Stomach (tissue), 19 donors: ENCODE measurements at places on chromosomes 4 and X. TPM values are rescaled to one million over a fixed set of nuclear protein-coding genes. Genes with fewer than 3 reads are reported as not detected.

GRCh38 chr4:30832639-30833038, 112.5 kb downstream of the PCDH7 start:
- H3K4me3 ChIP-seq: no peak overlapping the region
- no peak for DNase-seq

GRCh38 chrX:94831364-94831763, 1157.4 kb downstream of the FAM133A start:
- no peaks in the 10 kb centered on the region for H3K27me3 ChIP-seq
- H3K4me1 ChIP-seq: no peaks in the 10 kb centered on the region
- no peaks in the 10 kb centered on the region for H3K36me3 ChIP-seq
- DNase-seq: no peak
- no peak overlapping the region for H3K4me3 ChIP-seq
- H3K27ac ChIP-seq: no peak overlapping the region

GRCh38 chr4:140078366-140078765, 75.6 kb downstream of the MAML3 start:
- no peak overlapping the region for H3K27ac ChIP-seq
- no peaks in the 10 kb centered on the region for H3K36me3 ChIP-seq
- H3K4me3 ChIP-seq: no peak overlapping the region
- no peak for DNase-seq

- no peaks in the 10 kb centered on the region for H3K27me3 ChIP-seq
- no peak overlapping the region for H3K27ac ChIP-seq
- peak; percentile 36 for DNase-seq
- no peak overlapping the region for H3K4me3 ChIP-seq
- H3K36me3 ChIP-seq: no peaks in the 10 kb centered on the region
Observed at GRCh38 chr4:116243431-116243830, 841.9 kb downstream of the TRAM1L1 start.

GRCh38 chr4:137700072-137700471, 167.8 kb upstream of the PCDH18 start:
- H3K4me3 ChIP-seq: no peak overlapping the region
- peaks cover 13% of the 10 kb centered on the region for H3K4me1 ChIP-seq
- DNase-seq: no peak

GRCh38 chrX:78024349-78025059, 55.1 kb upstream of the PGAM4 start:
- H3K4me3 ChIP-seq: no peak overlapping the region
- no peaks in the 10 kb centered on the region for H3K36me3 ChIP-seq
- peak overlapping the region; percentile 50 for H3K27ac ChIP-seq
- DNase-seq: peak; percentile 22

DNA sequence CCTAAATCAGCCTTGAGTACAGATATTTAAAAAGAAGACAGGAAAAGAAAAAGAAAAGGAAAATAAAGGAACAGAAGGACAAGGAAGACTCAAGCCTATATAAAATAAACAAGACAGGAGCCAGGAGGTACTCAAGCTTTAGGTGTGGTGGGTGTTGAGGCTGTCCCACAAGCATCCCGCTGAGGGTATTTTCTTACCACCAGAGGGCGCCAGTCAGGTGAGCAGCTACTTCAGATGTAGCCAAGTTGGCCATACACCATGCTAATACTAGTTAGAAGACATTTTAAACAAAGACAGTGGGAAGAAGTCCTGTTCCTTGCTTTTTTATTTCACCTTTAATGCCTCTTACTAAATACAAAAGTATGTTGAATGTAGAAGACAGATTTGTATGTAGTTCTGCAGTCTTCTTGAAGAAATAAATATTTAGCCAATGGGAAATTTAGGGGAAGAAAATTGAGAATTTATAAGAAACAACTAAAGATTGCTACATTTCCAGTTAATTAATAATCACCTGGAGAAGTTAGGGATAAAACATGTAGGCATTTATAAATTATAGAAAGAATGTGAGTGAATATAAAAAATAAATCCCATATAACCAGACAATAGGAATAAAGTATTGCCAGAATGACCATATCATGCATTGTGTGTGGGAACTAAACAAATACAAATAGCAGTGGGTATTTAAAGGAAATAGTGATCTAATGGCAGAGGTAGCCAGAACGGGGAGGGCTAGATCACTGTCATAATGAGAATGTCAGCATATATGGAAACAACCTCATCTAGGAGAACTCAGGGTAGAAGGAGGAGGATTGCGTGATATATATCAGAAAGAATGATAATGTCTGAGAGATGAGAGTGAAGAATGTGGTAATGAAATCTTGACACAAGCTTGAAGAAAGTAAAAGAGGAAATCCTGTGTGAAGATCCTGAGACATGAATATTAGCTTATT, 71.0 kb downstream of the MTHFD2L start:
- DNase-seq: peak; percentile 79
- H3K4me3 ChIP-seq: no peak overlapping the region

GRCh38 chr4:98939438-98939837, 10.5 kb upstream of the EIF4E start:
- no peak overlapping the region for H3K4me3 ChIP-seq
- H3K27ac ChIP-seq: no peak overlapping the region
- no peaks in the 10 kb centered on the region for H3K4me1 ChIP-seq
- no peaks in the 10 kb centered on the region for H3K27me3 ChIP-seq

- H3K4me3 ChIP-seq: no peak overlapping the region
- peaks cover 4% of the 10 kb centered on the region for H3K36me3 ChIP-seq
- H3K27ac ChIP-seq: no peak overlapping the region
- no peaks in the 10 kb centered on the region for H3K4me1 ChIP-seq
- no peak for DNase-seq
Observed at GRCh38 chr4:99861120-99861905, 32.9 kb downstream of the LAMTOR3 start.

DNA sequence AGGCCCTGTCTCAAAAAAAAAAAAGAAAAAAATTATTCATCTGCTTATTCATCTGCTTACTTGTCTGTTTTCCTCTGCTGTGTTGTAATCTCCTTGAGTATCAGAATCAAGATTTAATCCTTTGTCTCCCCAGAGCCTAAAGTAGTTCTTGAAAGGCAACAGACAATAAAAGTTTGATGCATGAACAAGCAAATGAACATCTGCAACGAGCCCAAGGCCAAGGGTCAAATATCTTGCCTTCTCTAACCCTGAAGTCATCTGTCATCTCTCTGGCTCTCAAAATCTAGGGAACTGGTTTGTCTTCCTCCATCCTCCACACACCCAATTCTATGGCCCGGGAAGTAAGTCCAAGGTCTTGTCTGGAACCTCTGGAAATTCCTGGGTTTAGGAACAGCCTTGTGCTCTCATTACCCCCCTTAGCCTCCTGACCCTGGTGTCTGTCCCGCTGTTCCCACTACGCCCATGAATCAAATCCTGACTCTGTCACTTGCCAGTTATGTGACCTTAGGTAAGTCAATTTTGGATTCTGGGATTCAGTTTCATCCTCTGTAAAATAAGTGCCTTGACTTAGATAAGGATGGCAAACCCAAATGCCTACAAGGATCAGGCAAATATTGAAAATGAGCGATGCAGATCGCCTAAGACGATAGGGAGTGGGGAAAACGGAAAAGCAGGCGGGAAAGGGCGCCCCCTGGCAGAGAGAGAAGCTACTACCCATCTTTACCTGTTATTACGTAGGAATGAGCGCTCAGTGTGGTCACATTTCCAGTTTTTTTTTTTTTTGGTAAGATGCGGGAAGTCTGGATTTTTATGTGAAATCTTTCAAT, 102.7 kb upstream of the DHX15 start:
- H3K27ac ChIP-seq: no peak overlapping the region
- H3K4me3 ChIP-seq: no peak overlapping the region
- no peaks in the 10 kb centered on the region for H3K27me3 ChIP-seq
- peak; percentile 66 for DNase-seq

- H3K4me3 ChIP-seq: no peak overlapping the region
- no peaks in the 10 kb centered on the region for H3K4me1 ChIP-seq
- no peaks in the 10 kb centered on the region for H3K27me3 ChIP-seq
- H3K36me3 ChIP-seq: no peaks in the 10 kb centered on the region
- H3K27ac ChIP-seq: no peak overlapping the region
- DNase-seq: no peak
Observed at GRCh38 chrX:82734140-82734539, 774.0 kb upstream of the POU3F4 start.

GRCh38 chr4:183118141-183118540, 19.1 kb downstream of the WWC2 start:
- DNase-seq: no peak
- no peaks in the 10 kb centered on the region for H3K27me3 ChIP-seq
- no peaks in the 10 kb centered on the region for H3K36me3 ChIP-seq

GRCh38 chrX:55167124-55167803, 52.9 kb upstream of the PAGE5 start:
- H3K4me3 ChIP-seq: no peak overlapping the region
- H3K27ac ChIP-seq: no peak overlapping the region
- no peak for DNase-seq
- no peaks in the 10 kb centered on the region for H3K4me1 ChIP-seq
- no peaks in the 10 kb centered on the region for H3K27me3 ChIP-seq
- no peaks in the 10 kb centered on the region for H3K36me3 ChIP-seq

DNA sequence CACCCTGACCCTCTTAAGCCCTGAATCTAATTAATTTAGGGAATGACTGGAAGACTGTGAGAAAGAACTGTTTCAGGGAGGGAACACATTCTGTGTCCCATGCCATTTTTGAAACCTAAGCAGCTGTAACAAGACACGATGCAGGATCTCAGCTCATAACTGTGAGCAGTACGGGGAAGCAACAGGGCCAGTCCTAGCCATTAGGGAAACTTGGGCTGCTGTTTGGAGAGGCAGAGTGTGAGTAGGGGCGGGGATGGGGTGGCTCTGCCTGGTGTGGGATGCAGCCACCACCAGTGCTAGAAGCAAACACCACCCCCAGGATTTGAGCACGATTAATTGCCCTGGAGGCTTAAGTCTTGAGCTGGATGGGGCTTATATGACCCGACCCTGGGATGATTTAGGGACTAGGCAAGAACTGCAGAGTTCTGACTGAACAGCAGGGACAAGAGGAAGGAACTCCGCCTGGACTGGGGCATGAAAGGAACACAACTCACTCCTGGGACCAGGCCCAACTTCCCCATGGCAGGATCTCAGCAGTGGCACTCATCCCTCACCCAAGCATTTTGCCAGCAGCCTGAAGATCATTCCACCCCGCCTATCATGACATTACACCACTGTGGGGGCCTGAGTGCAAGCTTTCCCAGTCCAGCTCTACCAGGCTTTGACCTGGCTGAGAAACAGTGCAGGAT, 43.1 kb downstream of the ATRX start:
- DNase-seq: no peak
- no peaks in the 10 kb centered on the region for H3K27me3 ChIP-seq
- no peak overlapping the region for H3K27ac ChIP-seq
- H3K4me1 ChIP-seq: peaks cover 20% of the 10 kb centered on the region
- no peaks in the 10 kb centered on the region for H3K36me3 ChIP-seq
- no peak overlapping the region for H3K4me3 ChIP-seq

DNA sequence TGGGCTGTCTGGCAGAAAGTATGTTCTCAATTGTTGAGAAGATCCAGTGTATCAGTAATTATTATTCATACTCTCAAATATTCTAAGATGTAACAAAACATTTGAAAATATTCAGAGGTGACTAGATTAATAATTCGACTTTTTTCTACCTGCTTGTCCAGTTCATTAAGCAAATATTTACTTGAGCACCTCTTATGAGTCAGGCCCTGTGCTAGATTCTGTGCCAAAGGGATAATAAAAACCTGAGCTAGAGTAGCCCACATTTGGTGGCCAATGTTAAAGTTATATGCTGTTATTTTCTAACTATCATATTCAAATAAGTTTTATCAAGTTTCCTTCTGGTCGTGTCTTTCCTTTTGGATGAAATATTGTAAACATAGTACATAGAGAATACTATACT, 58.5 kb downstream of the ARHGAP10 start:
- H3K27me3 ChIP-seq: no peaks in the 10 kb centered on the region
- DNase-seq: no peak
- no peaks in the 10 kb centered on the region for H3K36me3 ChIP-seq
- no peak overlapping the region for H3K4me3 ChIP-seq

DNA sequence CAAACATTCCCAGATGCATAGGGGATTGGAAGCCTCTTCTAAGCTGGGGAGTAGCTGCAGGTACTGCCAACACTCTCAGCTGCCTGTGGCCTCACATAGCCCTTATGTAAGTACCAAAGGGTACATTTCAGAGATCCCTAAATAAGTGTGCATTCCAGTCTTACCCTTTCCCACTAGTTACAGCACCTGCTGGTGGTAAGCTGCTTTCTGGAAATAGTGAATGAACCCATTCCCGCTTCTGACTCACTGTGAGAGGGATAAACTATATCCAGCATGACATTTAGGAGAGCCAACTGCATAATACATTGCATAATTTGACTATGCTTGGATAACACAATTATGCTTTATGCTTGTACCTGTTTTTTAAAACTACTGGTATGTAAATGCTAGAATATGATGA, 149.0 kb downstream of the FAM13A start:
- no peak overlapping the region for H3K4me3 ChIP-seq
- H3K4me1 ChIP-seq: no peaks in the 10 kb centered on the region
- no peak overlapping the region for H3K27ac ChIP-seq
- DNase-seq: no peak
- H3K27me3 ChIP-seq: no peaks in the 10 kb centered on the region
- H3K36me3 ChIP-seq: peaks cover 11% of the 10 kb centered on the region

DNA sequence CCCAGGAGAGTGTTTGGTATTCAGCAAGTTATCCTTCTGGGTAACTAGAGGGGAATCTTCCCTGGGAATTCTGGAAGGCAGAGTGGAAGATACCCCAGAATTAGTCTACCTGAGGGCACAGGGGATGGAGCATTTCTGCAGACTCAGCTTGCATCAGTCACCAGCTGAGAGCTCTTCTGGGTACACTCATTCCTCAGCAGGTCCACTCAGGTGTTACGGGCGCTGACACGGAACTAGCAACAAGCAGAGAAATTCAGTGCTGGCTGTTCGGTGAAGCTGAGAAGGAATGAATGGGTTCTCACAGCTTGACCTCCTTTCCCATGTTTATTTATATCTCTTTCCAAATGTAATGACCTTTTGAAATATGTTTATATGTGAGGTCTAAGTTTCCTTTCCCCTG, 106.0 kb upstream of the PNPLA4 start:
- peaks cover 10% of the 10 kb centered on the region for H3K4me1 ChIP-seq
- no peaks in the 10 kb centered on the region for H3K27me3 ChIP-seq
- H3K36me3 ChIP-seq: no peaks in the 10 kb centered on the region
- H3K4me3 ChIP-seq: no peak overlapping the region
- no peak overlapping the region for H3K27ac ChIP-seq

DNA sequence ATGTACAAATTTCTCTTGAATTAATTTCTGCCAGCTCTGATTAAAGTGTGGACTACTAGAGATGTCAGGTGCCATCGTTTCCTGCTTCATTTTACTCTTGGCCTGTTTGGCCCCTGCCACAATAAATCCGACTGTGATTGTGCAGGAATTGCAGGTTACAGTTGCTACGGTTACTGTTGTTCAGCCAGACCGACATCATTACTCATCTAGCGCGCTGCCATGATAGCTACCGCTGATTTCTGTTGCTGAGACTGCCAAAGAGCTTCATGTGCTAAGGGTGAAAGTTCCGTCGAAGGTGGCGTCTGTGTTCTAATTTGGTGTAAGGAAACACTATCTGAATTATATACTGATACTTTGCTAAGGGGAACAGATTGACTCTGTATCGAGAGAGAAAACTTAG, 22.1 kb downstream of the SLIT2 start:
- H3K27ac ChIP-seq: no peak overlapping the region
- DNase-seq: peak; percentile 54
- no peaks in the 10 kb centered on the region for H3K27me3 ChIP-seq
- H3K4me3 ChIP-seq: no peak overlapping the region

GRCh38 chrX:16123222-16123786, at the start of gene GRPR:
Gene GRPR, plus strand, starts transcription at chrX:16123565. Its CDS starts 389 bp downstream, at chrX:16123954.
- H3K27ac ChIP-seq: no peak within 1 kb of the TSS
- peaks cover 5% of the 10 kb centered on the region for H3K27me3 ChIP-seq
- peak; percentile 83 for DNase-seq
- H3K36me3 ChIP-seq: no peaks in the 10 kb centered on the region

The TCEAL9 gene
- 95.7 TPM for total RNA-seq

The FAT4 gene
- total RNA-seq: 76.7 TPM

The ZIC3 gene
- not detected for total RNA-seq

The TRIM2 gene
- 38.8 TPM for total RNA-seq

The H2BW2 gene
- not detected for total RNA-seq

The GLUD2 gene
- 1.2 TPM for total RNA-seq

The ATP2B3 gene
- total RNA-seq: not detected
